Activated naive CD8-positive, alpha-beta T cell treated with anti-CD3 and anti-CD28 coated beads, Interleukin-2, amount 10 ng/mL, durations not matched to agents 7 days and 5 days (primary cell): ENCODE measurements at places on chromosomes 12 and 14. TPM values are rescaled to one million over a fixed set of nuclear protein-coding genes. Genes with fewer than 3 reads are reported as not detected.
A peak's percentile ranks its signal among the peaks of the same experiment; 100 is the strongest.

DNA sequence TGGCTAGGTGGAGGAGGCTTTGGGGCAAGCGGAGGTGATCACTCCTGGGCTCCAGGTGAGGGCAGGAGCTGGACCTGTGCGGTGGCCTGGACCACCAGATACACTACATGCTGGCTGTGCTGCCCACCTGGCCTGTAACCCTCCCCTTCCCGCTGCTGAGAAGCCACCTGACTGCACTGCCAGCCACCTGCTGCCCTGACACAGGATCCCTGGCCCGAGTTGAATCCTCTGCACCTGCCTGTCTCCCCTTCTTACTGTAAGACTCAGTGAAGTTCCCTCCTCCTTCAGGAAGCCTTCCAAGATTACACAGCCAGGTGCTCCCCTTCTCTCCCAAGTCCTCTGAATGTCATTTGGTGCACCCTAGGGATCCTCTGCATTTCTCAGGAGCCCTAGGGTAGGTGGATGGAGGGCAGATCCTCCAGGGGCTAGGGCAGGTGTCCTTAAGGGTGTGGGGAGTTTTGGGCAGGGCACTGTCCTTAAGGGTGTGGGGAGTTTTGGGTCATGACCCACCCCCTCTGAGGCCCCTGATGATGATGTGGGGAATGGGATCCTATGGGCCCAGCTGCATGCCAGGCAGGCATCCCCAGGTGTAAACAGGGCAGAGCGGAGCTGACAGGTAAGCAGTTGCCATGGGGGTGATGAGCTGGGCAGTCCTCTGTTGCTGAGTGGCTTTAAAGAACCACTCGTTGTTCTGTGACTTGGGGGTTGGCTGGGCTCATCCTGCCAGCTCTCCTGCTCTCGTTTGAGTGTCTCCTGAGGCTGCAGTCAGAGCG is 6.7 kb upstream of the MTA1 start:
- no peak overlapping the region for H3K27ac ChIP-seq
- H3K36me3 ChIP-seq = no peaks in the 10 kb centered on the region
- no peak overlapping the region for H3K4me3 ChIP-seq
- peaks cover 7% of the 10 kb centered on the region for H3K4me1 ChIP-seq

Gene CGRRF1
- 17.3 TPM for total RNA-seq

DNA sequence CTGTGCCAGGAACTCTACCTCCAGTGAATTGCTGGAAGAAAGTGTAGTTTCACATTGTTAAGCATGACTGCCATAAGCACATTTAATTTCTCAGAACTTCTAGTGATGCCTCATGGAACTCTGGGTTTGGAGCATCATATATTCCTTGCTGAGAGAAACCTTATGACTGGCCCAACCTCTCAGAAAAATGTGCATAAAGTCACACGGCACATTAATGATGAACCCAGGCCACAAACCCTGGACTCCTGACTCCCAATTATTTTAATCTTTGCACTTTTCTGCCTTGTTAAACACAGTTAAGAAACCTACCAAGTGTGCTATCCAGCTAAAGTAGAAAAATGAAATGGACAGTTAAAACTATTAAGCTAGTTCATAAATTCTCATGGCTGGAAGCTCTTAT is 5.6 kb downstream of the TCP11L2 start:
- DNase-seq = no peak
- H3K4me3 ChIP-seq = no peak overlapping the region
- no peaks in the 10 kb centered on the region for H3K27me3 ChIP-seq
- no peak overlapping the region for H3K27ac ChIP-seq

GRCh38 chr12:128326406-128326805 is 59.4 kb downstream of the TMEM132C start:
- H3K4me3 ChIP-seq = no peak overlapping the region
- no peaks in the 10 kb centered on the region for H3K4me1 ChIP-seq
- no peaks in the 10 kb centered on the region for H3K27me3 ChIP-seq
- H3K27ac ChIP-seq = no peak overlapping the region
- no peak for DNase-seq

Gene TMTC3
- total RNA-seq = 8.2 TPM

Gene SERPINA12
- total RNA-seq = not detected

Gene GCH1
- total RNA-seq = 46.4 TPM

DNA sequence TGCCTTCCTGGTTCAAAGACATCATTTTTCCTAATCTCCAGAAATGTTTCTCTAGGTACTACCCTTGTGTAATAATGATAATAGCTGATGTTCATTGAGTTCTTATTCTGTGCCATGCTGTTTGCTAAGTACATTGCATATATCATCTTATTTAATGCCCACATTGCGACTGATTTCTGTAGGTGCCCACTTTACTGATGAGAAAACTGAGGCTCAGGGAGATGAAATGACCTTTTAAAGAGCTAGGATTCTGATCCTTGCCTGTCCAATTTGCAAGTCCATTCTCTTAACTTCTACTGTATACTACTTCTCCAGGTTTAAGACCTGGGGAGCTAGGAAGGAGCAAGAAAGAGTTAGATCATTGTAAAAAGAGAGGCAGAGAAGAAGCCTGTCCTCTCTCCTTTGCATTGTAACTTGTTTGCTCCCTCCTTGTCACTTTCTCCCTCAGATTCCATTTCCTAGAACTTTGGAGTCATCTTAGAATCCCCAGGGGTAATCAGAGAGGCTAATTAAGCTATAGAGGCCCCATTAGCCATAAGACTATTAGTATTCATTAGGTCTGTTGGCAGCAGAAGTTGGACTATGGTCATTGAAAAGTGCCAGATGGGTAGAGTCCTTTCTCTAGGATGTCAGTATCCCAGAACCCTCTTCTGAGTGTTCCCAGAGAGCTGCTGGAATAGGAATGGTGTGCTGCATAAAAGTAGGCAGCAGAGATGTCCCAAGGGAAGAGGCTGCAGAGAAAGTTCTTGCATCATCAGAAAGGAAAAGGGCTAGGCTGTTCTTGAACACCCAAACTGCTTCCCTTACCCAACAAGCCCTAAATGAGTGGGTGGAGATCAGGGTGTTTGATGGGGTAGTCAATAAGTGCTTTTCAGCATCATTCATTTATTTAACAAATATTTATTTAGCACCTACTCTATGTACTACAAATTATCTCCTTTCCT is 3.1 kb downstream of the DGKA start:
- peaks cover 63% of the 10 kb centered on the region for H3K4me1 ChIP-seq
- peak overlapping the region; percentile 82 for H3K27ac ChIP-seq
- DNase-seq = no peak
- H3K27me3 ChIP-seq = no peaks in the 10 kb centered on the region

Gene EID3
- total RNA-seq = 7.3 TPM

GRCh38 chr12:10101042-10101579 is 2.3 kb upstream of the CLEC1A start:
- DNase-seq = no peak
- no peak overlapping the region for H3K4me3 ChIP-seq
- H3K27me3 ChIP-seq = peaks cover 36% of the 10 kb centered on the region
- peaks cover 8% of the 10 kb centered on the region for H3K4me1 ChIP-seq

- H3K4me1 ChIP-seq = peaks cover 9% of the 10 kb centered on the region
- H3K36me3 ChIP-seq = peaks cover 2% of the 10 kb centered on the region
Observed at GRCh38 chr12:40168868-40169267, 55.9 kb upstream of the LRRK2 start.

Gene CHGA
- total RNA-seq = not detected

GRCh38 chr12:66169221-66170170 is at the start of gene TMBIM4:
TSS of gene TMBIM4 (minus strand) at chr12:66169996. CDS start at chr12:66169951, 45 bp downstream.
- peaks cover 38% of the 10 kb centered on the region for H3K36me3 ChIP-seq
- peak within 1 kb of the TSS; percentile 96 for H3K4me3 ChIP-seq
- no peaks in the 10 kb centered on the region for H3K27me3 ChIP-seq
- peak; percentile 91 for DNase-seq
- H3K4me1 ChIP-seq = peaks cover 27% of the 10 kb centered on the region
- H3K27ac ChIP-seq = peak within 1 kb of the TSS; percentile 99
